ENCODE measurements at places on chromosomes 2 and 18.

DNA sequence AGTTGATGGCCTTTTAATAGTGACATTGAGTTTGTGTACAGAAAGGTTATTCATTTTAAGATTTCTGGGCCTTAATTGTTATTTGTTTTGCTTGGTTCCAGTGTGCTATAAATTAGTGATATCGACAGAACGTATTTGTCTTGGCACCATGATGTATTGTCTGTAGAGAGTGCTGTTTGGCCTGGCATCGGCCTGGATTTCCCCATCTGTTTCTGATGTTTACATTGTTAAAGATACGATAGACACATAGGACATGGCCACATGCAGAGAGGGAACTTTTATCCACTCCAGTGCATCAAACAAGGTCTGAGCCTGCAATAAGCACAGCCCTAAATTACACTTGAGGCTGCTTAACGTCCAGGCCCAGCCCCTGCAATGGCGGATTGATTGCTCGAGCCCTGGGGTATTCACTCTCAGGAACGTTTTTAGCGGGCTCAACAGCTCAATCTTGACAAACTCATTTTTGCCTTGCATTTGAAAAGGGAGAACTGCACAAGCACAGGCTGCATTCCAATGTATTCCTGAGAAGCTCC is 144.7 kb downstream of the SLC4A3 start:
- no peak for DNase-seq

GRCh38 chr2:200637901-200638300 is 52.1 kb downstream of the AOX1 start:
- DNase-seq = no peak

DNA sequence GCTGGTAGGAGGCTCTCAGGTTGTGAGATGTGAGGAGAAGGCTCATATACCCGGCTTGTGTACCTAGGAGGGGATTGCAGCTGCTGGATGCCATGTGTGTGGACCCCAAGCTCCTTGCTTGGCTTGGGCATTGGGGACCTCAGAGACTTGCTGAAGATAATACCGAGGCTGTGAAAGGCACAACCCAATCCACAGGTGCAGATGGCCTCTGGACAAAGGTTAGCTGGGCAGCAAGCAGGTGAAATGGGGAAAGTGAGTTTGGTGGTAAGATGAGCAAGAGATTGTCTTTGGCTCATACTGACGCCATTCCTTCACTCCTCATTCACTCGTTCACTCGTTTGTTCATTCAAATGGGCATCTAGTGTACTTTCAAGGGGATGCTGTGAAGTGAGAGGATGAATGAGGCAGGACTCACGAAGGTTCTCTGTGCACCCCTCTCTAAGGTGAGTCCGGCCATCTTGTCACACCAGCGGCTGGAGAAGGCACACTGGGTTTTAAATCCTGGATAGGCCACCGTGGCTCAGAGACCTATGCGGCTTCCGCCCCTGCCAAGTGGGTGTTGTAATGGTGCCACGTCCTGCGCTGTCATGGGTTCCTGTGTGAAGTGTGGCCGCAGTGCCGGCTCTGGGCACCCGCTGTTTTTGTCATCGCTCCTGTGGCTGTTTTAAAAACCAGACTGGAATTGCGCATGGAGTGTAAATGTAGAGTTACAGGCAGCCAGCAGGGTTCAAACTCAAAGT is 13.7 kb downstream of the FBLN7 start:
- no peak for DNase-seq

DNA sequence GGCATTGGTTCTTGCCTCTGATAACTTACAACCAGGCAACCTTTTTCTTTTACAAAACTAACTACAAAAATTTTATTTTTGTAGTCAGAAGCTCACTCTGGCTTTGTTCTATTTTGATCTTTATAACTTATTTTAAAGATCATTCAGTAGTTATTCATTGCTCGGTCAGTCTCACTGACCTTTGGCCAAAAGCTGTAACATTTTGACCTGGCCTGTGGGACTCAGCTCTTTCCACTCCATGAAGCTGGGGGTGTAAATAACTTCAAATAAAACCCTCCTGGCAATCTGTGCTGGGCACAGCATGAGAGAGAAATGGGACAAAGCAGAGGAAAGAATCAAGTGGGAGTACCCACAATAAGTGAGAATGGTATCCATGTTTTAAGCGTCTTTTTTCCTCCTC is 380.7 kb downstream of the SETBP1 start:
- DNase-seq = no peak

- DNase-seq = no peak
Observed at GRCh38 chr2:215059724-215060123, 78.7 kb downstream of the ABCA12 start.

DNA sequence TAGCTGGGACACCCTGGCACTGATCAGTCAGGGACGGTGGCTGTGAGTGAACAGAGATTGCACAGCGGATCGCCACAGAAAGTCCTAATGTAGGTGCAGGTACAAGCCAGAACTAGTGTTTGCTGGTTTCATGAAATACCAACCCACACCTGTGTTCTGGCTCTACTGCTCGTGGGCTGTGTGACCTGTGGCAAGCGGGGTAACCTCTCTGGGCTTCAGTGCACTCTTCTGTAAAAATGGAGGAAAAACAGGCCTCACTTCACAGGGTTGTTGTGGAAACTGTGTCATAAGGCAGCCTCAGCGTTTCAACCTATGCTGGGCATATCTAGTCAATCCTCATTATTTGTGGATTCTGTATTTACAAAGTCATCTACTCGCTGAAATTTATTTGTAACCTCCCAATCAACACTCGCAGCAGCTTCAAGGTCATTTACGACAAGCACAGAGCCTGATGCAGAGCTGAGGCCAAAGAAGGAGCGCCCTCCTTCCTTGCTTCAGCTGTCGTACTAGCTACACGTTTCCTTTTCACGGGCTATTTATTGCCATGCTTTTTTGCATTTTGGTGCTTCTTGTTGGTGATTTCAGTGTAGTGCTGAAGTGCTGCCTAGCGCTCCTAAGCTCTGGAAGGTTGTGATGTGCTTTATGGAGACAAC is 30.0 kb downstream of the GPR45 start:
- no peak for DNase-seq

DNA sequence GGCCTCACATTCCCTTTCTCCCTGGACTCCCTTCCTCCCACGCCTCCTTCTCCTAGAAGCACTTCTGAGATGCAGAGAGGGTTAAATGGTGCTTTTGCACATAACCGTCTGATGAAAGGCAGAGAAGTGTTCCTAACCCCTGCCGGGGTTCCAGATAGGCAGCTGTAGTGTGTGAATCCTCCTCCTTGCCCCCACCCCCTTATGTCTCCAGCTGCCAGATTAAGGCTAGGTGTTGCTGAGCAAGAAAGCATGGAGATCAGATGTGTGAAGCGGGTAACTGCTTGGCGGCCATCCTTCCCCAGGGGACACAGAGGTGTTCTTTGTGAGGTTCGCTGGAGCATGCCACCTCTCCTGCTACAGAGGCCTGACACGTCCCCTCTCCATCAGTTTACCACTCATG is 88.3 kb downstream of the NRP2 start:
- DNase-seq = no peak

DNA sequence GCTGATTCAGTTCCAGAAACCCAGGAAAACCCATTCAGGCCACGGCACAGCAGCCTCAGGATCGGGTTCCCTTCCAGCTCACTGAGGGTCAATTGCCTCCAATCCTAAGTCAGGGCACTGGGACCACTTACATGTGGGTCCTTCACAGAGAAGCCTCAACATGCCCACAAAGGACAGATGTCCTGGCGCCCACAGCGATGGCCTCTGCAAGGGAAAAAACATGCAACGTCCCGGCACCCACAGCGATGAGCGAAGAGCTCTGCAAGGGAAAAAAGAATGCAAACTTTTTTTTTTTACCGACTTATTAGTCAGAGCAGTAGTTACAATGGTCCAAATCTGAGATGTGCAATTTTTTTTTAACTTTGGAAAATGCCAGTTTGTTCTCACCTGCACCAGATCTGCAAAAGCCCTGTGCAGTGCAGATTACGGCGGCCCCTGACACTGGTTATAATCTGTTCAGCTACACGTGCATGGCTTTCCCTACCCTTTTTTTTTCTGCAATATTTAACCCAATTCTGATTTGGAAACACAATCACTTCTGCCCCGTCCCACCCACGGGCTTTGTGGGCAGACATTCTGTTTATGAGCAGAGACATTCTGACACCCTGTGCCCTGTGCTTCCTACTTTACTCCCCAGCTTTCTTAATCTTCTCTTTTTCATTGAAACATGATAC is 159.3 kb upstream of the SALL3 start:
- no peak for DNase-seq
